Omental fat pad (tissue), 4 donors: ENCODE measurements at places on chromosomes 3 and 15. TPM values are rescaled to one million over a fixed set of nuclear protein-coding genes. Genes with fewer than 3 reads are reported as not detected.

- no peak for DNase-seq
These were observed 287.4 kb upstream of the SLCO3A1 start for GRCh38 chr15:91566141-91566540.

DNA sequence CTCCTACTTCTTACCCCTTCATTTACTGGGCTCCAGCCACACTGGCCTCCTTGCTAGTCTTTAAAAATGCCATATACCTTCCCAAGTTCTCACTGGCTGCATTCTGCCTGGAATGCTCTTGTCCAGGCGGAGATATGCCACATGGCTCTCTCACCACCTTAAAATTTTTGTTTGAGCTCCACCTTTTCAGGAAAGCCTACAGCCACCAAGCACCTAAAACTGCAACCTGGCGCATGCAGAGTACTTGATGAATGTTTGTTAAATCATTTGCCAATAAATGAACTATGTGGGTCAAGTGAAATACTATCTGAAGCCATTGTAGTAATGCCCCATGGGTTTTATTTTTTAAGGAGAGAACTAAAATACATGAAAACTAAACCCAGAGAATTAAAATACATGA lies 54.3 kb downstream of the GLB1 start:
- DNase-seq = no peak

DNA sequence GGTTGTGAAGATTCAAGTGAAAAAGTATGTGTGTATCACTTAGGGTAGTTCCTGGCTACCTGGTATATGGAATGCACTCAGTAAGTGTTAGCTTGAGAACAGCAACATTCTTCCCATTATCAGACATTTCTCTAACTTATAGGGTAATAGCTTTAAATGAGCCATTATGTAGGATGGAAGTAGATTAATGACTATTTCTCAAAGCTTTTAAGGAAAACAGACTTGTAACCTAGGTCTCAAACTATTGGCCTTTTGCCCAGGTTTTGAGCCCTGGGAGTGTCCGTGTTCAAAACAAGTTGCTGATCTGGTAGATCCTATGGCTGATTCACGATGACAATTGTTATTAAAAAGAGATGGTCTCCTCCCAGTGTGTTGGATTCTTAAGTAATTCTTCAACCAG lies 129.1 kb upstream of the UMPS start:
- DNase-seq = no peak

- DNase-seq = no peak
These were observed 114.5 kb upstream of the ZBED2 start for GRCh38 chr3:111709645-111710044.

DNA sequence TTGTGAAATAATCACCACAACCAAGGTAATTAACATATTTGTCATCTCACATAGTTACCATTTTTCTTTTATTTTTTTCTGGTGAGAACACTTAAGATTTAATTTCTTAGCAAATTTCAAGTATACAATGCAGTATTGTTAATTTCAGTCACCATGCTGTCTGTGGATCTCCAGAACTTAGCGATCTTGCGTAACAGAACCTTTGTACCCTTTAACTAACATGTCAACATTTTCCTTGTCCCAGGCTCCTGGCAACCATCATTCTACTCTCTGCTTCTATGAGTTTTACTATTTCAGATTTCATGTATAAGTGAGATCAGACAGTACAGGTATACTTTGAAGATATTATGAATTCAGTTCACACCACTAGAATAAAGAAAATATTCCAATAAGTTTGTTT lies 154.4 kb downstream of the KCNAB1 start:
- no peak for DNase-seq

DNA sequence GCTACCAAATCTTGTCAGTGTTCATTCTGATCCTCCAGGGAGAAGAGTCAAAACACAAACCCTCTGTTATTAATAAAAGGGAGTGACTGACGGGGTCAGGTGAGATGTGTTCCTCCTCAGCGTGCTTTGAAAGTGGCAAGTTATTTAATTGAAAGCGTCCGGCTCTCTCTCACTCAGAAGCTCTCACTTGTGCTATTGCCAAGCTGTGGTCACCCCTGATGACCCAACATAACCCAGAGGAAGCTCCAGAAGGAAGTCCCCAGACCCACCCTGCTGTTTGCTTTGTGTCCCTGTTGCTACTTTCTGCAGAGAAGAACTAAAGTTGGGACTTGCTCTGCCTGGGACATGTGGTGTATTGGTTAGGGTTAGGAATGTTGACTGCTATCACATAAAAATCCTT lies 235.6 kb downstream of the EDEM1 start:
- DNase-seq = no peak

DNA sequence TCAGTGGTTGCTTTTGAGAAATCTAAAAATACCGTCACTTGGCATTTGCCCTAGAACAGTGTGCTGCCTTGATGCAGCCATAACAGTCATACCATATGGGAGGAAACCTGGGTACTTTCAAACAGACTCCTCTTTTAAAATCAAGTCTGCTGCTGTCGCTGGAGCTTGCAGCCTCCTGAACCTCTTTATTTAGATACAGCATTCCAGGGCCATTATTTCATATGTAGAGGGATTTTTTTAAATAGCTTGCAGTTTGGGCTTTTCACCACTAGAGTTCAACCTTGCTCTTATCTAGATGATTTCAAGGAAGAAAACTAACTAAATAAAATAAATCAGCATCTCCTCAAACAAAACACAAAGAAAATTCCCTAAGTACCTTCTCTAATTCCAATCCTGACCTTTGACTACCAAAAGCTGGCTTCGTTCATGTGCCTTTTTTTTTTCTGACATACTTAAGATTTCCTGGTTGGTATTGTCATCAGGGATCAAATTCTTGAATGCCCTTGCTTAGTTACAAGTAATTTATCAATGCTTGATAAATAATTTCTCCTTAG lies 111.6 kb downstream of the KBTBD8 start:
- no peak for DNase-seq

DNA sequence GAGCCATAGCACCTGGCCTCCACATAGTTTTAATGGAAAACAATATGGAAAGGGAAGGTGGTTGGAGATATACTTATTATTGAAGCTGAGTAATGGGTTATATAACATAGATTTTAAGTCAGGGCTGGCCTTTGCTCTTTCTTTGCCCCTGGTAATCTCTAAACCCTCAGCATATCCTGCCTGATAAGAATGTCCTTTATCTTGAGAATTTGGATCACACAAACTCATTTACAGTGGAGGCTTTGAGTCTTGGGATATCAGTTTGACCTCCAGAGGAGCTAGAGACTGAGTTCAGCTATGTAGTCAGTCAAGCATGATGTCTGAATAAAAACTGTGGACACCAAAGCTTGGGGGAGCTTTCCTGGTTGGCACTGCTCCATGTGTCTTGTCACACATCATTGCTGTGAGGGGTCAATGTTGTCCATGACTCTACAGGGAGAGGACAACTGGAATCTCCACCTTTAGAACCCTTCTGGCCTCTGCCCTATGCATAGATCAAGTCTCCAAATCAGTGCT lies 9.0 kb upstream of the C3orf33 start:
- DNase-seq = no peak

DNA sequence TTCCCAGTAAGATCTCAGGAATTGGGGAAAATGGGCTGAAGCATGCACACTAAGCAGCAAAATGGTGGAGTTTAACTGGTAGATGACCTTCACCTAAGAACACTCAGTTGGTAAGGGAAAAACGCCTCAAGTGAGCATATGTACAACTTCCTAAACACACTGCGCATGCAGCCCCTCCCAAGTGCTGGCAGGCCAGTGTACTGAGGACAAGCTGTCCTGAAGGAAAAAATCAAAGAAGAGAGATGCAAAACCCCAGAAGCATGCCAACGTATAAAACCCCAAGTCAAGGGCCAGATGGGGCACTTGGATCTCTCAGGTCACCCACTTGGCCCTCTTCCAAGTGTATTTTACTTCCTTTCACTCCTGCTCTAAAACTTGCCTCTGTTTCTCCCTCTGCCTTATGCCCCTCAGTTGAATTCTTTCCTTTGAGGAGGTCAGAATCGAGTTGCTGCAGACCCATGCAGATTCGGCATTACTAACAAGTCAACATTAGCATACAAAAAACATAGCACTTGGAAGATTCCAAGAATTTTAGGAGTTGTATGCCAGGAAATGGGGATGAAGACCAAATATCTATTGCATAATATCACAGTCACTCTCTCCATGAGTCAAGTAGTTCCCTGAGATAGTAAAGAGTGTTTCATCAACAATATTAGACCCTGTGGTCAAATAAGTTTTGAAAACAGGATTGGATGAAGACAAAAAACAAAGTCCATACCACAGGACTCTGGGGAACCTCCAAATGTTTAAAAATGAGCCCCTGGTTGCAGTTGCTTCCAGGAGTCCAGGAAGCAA lies 10.8 kb upstream of the FYCO1 start:
- DNase-seq = no peak

ALS2CL gene
- total RNA-seq = 4.3 TPM

PPP1R14D gene
- total RNA-seq = not detected

ZNF620 gene
- 1.9 TPM for total RNA-seq
